NCI-H526 treated with DMSO at 0.1 percent for 48 hours (cell line): ENCODE measurements at places on chromosomes 7 and 10.

GRCh38 chr7:159086301-159086925 is 58.3 kb downstream of the VIPR2 start:
- DNase-seq = no peak

GRCh38 chr7:52826515-52827265 is 208.7 kb upstream of the POM121L12 start:
- no peak for DNase-seq

GRCh38 chr10:12308736-12309375 is 40.5 kb upstream of the CAMK1D start:
- no peak for DNase-seq

DNA sequence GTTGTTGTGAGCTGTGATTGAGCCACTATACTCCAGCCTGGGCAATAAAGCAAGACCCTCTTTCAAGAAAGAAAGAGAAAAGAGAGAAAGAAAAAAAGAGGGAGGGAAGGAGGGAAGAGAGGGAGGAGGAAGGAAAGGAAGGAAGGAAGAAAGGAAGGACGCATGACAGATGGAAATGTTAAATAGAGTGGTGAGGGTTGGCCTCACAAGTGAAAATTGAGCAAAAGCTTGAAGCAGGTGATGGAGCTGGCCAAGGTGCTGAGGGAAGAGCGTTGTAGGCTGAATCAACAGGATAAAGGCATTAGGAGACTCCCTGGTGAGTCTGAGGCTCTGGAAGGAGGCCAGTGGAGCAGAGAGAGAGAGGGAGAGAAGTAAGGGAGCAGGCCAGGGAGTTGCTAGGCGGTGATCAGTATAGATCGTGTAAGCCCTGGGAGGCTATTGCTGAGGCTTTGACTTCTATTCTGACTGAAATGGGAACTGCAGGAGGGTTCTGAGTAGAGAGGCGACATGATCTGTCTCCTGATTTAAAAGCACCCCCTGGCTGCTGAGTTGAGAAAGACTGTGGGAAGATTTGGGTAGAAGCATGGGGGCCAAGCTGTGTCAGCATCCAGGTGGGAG is 26.5 kb upstream of the TMEM248 start:
- no peak for DNase-seq

DNA sequence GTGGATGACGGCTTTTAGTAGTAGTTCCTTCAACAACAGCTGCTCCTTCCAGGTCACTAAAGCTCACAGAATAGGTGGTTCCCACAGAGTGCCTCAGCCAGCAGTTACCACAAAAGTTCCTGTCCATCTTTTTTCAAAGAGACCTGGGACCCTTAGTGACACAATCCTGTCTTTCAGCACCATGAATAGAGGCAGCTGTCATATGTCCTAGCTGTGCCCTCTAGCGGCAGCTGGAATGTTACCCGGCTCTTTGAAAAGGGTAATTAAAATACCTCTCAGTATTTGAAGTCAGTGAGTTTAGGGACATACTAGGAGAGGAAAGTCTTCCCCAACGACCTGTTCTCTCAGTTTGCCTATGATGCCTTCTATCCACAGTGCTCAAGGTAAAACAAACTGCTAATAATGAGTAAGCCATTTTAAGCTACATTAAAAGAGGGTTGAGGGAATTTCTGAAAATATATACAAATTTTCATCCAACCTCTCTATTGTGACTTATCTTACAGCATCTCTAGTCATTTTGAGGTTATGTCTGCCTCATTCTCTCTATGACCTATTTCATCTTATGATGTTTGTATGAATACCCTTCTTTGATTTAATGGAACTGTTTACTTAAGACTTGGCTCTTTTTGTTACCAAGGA is 290.8 kb downstream of the NXPH1 start:
- DNase-seq = peak; percentile 60

DNA sequence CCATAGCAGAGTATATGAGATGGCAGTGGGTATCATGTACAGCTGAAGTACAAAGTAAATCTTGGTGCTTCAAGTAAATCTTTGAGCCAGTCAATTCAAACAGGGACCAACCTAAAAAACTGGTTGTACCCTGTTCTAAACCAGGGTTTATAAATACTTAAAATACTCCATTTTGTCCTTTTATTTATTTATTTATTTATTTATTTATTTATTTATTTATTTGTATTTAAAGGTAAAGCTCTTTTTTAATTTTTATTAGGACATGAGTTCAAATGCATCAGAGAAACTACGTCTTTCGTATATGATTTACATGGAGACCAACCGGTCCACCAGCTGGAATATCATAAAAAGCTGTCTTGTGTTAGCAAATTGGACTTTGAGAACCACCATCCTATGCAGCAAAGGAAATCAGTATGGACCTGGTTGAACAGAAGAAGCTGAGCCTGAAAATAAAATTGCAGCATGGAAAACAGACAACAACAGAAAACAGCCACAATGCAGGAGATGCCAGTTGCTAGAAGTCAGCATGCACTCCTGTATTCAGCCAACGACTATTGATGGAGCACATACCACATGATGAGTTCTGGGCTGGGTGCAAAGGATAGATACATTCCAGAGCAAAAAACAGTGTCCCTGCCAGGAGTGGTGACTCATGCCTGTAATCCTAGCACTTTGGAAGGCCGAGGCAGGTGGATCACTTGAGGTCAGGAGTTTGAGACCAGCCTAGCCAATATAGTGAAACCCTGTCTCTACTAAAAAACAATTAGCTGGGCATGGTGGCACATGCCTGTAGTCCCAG is 60.0 kb downstream of the PLXNA4 start:
- DNase-seq = no peak

DNA sequence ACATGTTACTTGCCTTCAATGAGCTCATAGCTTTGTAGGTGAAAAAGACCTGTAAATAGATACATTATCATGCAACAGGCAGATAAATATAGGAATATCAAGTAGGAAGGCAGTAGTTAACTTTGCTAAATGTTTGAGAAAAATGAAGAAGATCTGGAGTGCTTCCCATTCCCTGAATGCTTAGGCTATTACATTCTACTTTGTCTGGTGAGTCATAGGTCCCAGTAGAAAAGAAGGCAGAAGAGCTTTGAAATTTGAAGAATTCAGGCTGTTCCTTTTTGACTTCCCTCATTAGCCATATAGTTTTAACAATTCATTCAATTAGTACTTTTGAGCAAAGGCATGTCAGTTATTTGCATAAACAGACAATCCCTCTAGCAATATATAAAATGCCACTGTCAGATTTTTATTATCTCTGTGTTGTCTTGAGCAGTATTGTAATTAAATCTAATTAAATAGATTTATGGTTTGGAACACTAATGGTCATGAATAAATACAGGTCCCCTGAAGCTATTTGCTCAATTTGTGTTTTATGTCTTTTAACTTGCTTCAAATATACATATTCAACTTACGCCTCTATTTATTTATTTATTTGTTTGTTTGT is 875.0 kb downstream of the REEP3 start:
- no peak for DNase-seq

DNA sequence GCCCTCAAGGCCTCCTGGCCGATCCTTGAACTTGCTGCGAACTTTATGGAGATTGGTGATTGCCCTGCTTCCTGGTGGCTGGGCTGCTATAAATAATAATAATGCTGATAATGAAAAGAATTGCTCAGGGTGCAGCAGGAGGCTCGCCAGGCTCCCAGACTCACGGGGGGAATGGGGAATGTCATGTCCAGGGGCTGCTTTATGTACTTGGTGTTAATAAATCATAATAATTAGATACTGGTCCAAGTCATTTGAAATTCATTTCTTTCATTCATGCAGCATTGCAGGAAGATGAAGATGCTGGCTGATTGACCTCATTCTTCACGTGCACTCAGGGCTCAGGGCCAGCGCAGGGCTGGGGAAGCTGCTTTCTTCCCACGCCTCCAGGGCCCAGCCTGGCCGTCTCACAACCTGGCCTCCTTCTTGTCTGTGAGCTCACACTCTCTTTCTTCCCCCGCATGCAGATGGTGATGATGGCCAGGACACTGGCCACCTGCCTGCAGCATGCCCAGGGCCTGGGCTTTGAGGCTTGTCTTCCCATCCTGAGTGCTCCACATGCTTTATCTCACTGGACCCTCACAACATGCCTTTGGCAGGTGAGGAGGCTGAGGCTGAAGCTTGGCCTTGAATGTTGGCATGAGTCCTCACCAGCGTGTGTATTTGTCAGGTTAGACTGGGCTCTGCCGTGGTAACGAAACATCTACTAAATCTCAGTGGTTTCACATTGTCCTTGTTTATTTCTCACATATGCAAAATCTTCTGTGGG is 138.4 kb upstream of the TNS3 start:
- no peak for DNase-seq

DNA sequence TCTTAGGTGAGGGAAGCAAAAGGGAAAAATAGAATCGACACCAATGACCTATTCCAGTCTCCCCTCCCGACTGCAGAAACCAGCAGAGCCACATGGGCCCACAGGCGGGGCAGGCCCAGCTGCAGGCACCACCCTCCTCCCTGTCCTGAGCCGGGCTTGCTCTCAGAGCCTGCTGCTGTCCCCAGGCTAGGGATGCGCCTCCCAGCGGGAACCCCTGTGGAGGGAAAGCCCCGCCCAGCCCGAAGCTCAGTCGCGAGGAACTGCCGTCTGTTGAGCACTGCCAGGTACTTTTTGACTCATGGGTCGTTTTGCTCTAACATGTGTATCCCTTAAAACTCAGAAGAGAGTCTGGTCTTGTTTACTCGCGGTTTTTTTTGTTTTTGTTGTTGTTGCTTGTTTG is 124.5 kb upstream of the RET start:
- no peak for DNase-seq

GRCh38 chr7:69768986-69769595 is 170.8 kb downstream of the AUTS2 start:
- no peak for DNase-seq

GRCh38 chr7:147605323-147605722 is 985.2 kb upstream of the C7orf33 start:
- no peak for DNase-seq

DNA sequence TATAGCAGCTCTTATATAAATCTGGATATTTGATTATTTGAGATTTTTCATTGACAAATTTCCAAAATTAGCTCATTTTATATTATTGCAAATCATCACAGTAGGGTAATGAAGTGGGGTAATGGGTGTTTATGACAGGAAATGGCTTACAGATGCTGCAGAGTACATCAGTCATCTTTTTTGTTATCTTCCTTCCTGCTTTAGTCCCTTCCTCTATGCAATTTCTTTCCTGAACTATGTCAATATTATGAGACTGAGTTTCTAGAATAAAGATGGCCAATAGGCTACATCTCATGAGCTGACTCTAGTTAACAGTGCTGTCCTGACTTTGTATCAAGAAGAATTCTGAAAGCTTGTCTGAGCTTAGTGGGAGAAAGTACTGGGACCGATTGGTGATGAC is 244.5 kb downstream of the XPNPEP1 start:
- DNase-seq = no peak

DNA sequence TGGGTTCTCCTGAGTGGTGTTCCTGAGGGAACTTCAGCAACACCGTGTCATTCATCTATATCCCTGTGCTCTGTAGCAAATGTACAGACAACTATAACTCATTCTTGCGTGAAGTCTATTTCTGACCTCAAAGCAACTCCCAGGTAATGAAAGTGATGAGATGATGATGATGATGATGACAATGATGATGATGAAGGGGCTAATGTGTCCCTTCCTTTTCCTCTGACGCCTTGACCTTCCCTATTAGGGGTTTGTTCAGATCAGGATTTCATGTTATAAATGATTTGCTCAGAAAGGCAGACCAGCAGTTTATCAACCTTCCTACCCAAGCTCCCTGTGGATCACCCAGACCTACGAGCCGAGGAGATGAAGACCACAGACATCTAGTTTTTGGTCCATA is 136.9 kb downstream of the FGFR2 start:
- DNase-seq = no peak

- DNase-seq = no peak
These were observed 239.7 kb upstream of the SEMA3D start for GRCh38 chr7:85426487-85426960.

GRCh38 chr10:118028619-118029018 is 18.1 kb downstream of the RAB11FIP2 start:
- DNase-seq = no peak

DNA sequence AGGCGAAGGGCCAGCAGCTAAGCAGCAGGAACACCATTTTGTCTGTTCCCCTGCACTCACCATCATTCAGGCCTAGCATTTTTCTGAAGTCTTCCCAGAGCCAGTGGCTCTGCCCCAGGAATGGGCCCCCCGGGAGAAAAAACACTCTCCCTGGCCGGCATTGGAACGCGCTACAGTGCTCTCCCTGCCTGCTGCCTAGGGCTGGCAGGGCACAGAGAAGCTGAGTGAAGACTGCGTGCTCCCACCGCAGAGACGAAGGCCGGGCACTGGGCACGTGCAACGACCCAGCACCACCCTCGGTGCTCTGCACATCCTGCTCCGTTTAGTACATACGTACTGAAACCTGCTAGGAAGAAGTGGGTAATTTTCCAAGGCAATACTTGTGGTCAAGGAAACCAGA is 34.4 kb downstream of the HSPA12A start:
- DNase-seq = no peak

GRCh38 chr7:153370092-153370491 is 610.5 kb downstream of the ACTR3B start:
- no peak for DNase-seq

GRCh38 chr7:124284937-124285336 is 252.1 kb upstream of the TMEM229A start:
- no peak for DNase-seq
